ENCODE measurements at places on chromosomes 3 and 15.

DNA sequence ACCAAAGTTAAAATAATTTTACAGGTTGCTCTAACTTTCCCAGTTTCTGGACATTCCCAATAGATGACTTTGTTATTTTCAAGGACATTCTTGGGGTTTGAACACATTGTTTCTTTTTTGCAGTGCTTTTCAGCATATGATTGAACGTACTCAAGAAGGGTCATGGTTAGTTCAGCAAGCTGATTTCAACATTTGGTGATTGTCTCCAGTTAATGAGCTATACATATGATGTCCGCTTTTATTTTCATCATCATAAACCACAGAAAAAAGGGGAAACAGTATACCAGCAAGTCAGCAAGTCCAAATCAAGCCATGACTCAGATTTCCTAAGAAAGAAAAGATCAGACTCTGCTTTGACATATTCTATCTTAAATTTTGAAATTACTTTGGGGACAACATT is 69.4 kb downstream of the B3GALNT1 start:
- DNase-seq: no peak

DNA sequence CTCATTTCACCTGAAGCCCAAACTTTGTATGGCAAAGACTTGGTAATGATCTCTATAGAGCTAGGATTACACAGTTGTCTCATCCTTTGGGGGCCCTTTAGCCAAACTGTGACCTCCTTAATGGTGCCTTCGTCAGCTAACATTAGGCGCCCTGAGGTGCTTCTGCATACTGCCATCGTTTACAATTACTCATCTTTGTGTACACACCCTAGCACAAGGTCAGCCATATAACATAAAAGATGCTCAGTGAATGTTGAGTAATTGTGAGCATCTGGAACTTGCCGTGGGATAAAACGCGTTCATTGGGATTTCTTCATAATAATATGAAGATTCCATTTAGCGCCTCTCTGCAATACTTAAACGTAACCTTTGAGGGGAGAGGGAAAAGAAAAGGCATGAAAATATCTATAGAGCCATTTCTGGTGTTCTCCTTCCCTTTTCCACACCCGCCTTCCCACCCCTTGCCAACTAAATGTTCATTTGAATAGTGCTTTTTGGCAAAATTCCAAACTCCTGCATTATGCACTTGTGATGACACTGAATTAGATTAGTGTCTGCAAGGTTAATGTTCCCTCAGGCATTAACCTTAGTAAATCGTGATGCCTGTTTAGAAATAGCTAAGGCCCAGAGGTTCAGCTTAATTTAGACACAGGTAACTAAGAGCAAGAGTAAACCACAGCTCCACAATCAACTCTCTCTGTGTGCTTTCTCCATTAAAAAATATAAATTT is 990 bp upstream of the ZNF148 start:
- DNase-seq: no peak

DNA sequence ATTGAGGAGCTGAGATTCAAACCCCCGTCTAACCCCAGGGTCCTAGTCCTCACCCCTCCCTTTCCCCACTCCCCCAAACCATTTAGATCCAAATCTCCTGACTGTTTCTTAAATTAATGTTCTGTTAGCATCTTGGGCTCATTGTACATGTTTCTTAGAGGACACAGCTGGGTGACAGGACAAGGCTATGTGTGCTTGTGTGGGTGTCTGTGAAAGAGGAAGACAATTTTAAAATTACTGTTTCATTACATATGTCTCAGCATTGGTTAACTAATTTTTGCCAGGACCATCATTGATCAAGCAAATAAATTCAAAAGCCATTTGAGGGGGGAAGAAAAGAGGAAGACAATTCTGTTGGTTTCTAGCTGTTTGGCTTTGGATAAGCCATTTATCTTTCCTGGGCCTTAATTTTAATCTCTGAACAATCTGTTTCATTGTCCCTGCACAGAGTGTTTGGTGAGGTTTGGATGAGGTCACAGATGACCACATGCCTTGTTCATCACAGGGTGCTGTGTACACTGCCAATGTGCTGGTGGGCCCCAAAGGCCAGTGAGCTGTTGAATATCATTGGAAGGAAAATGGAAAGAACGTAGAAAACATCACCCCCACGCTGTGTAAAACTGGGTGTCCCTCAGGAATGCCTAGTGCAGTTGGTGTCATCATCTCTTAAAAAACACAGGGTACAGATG is 51.9 kb downstream of the RPLP1 start:
- no peak for DNase-seq

DNA sequence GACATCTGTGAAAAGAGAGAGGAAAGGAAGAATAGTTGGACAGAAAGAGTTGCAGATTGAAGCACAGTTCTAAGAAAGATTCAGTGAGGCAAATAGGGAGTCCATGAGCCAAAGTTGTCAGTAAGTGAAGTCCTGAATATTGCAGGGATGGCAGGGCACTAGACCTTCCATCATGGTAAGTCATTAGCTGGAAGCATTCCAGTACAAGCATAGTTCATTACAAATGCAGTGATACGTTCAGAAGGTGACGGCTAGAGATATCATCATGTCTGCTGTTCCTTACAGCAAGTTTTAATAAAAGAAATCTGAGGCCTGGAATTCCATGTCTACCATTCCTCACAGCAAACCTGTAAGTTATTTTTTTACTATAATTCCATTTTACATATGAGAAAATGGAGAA is 720.1 kb downstream of the GBE1 start:
- DNase-seq: no peak

- no peak for DNase-seq
Measured at GRCh38 chr15:99110581-99111320, 5.9 kb downstream of the SYNM start.

Measured in activated T-cell treated with anti-CD3 and anti-CD28 coated beads, Interleukin-2, amount 50 U/mL, for 4 hours (primary cell).